AG20443 (cell line): ENCODE measurements at places on chromosomes 11 and 22.

GRCh38 chr11:63274776-63275175 is 31.4 kb upstream of the SLC22A25 start:
- DNase-seq, result no peak

- no peak for DNase-seq
Measured at GRCh38 chr11:95296165-95296564, 65.2 kb upstream of the SESN3 start.

GRCh38 chr11:78453140-78453935 is 35.7 kb upstream of the GAB2 start:
- DNase-seq, result peak; percentile 21

DNA sequence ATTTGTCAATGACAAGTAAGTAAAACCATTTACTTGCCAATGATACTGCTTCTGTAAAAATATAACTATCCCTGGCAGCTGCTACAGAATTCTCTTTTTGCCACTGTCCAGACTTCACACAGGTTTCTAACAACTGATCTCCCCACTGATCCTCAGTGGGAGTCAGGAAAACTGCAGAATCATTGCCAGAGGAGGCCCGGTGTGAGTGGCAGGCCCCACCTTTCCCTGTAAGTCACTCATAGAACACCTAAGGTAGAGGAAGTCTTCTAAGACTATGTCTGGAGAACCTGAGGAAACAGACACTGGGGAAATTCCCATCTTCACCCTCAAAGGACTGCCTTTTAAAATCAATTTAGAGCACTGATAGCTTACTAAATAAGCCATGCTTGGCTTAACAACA is 66.3 kb downstream of the ZC3H12C start:
- DNase-seq, result no peak

DNA sequence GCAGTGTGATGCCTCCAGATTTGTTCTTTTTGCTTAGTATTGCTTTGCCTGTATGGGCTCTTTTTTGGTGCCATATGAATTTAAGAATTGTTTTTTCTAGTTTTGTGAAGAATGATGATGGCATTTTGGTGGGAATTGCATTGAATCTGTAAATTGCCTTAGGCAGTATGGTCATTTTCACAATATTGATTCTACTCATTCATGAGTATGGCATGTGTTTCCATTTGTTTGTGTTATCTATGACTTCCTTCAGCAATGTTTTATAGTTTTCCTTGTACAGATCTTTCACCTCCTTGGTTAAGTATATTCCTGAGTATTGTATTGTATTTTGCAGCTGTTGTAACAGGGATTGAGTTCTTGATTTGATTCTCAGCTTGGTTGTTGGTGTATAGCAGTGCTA is 18.3 kb upstream of the ZBED5 start:
- no peak for DNase-seq

- DNase-seq, result no peak
Measured at GRCh38 chr11:76231121-76231738, 24.9 kb upstream of the WNT11 start.

DNA sequence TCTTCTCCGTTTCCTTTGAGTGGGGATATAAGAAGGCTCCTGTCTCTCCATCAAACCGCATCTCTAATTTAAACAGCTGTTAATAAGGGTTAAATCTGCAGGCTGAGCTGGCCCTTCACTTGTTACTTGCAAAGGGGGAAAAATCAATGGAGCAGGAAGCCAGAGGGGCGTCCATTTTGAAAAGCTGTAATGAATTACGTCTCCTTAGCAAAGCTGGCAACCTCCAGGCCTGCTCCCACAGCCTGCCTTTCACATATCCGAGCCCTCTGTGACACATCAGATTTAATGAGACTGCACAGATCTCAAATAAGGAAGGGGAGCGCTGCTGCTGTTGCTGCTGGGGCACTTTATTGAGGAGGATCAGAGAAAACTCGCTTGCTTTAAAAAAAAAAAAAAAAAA is 320.8 kb downstream of the BLID start:
- no peak for DNase-seq

DNA sequence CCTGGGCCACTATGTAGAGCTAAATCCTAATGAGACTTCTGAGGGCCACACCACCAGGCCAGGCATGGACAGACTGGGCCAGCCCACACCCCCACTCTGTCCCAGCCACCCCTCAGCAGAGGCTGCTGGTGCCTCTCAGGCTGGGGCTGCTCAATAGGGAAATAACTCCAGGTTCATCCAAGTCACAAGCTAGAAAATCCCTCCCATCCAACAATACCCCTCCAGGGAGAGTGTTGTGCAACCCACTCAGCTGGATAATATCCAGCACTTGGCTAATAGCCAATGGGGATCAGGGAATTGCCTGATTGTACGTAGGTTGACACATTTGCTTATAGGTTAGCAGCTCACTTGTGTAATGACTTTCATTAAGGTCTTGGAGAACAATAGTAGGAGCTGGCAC is 64.1 kb upstream of the WNT11 start:
- no peak for DNase-seq

DNA sequence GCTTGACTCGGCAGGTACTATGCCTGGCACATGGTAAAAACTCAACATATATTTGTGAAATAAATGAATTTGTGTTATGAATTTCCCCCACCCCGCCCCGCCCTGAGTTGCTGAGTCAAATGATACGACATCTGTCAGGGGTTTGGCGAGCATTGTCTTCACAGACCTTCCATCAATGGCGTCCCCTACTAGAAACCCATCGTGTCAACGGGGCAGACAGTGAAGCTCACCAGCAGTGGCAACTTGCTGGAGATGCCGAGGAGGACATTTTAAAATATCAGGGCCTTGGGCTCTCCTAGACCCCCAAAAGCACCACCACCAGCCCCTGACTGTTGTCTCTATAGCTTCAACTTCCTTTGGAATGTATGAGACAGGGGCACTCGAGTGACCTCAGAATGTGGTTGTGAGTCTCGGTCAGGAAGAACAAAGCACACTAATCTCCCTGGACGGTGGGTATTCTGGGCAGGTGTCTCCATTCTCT is 761 bp upstream of the NXF1 start:
- DNase-seq, result no peak

DNA sequence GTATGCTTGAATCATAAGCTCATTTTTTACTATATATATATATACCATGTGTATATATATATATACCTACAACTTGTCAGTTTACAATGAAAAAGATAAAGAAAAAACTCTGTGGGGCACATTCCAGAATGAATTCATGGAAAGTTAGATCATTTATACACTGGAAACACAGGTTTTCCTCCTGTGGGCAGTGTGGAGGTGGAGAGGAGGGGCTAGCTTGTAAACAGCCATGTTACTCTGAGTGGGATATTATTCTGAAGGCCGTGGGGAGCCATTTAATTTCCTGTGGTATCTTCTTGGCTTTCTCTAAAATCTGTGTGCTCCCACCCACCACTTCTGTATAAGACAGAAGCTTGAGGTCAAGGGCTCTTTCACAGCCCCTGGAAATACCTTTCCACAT is 273.4 kb upstream of the MTNR1B start:
- no peak for DNase-seq
